ENCODE measurements at places on chromosomes 12 and 14.

- no peak for DNase-seq
Measured at GRCh38 chr12:61367281-61367785, 892.9 kb upstream of the USP15 start.

- no peak for DNase-seq
Measured at GRCh38 chr12:123532808-123533649, 490 bp downstream of the RILPL1 start.

- no peak for DNase-seq
Measured at GRCh38 chr12:70571705-70572268, 65.4 kb downstream of the PTPRB start.

GRCh38 chr14:69042787-69043444, 63.8 kb upstream of the ACTN1 start:
- DNase-seq: no peak

- peak; percentile 11 for DNase-seq
Measured at GRCh38 chr12:68641138-68641537, 30.4 kb downstream of the RAP1B start.

GRCh38 chr14:76051717-76052465, 66.3 kb downstream of the IFT43 start:
- DNase-seq: no peak

GRCh38 chr12:119631930-119632678, 35.8 kb upstream of the PRKAB1 start:
- DNase-seq: no peak

- no peak for DNase-seq
Measured at GRCh38 chr14:71911669-71912068, 20.6 kb upstream of the RGS6 start.

- DNase-seq: no peak
Measured at GRCh38 chr14:23209651-23210423, 26.4 kb upstream of the SLC7A8 start.

GRCh38 chr14:35470755-35471154, 63.2 kb upstream of the INSM2 start:
- no peak for DNase-seq

DNA sequence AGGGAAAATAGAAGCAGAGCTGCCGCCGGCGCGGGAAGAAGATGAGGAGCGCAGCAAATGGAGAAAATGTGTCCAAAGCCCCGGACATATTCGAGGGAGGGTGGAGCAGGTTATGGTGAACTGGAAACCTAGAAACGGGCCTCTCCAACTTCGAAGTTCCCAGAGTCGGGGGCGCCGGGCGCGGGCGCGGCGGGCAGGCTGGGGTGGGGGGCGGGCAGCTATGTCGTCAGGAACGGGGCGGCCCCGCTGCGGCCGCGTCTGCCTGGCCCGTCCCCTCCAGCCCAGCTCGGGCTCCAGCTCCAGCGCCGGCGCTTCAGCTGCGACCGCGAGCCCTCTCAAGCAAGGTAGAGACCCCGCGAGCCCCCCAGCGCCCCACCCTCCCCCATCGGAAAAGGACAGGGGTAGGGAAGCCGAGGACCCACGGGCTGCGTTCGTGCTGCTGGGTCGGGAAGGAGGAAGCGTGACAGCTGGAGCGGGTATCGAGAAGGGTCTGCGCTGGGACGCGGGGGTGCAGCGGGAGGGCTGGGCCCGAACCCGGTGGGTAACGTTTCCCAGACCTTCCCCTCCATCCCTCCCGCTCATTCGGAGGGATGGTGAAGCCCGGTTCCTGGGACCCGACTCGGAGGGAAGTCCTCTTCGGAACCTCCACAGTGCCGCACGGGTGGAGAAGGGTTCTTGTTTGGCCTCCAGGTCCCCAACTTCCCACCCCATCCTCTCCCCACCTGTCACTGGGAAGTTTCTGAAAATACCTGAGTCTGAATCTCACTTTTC, 1.0 kb downstream of the DGKA start:
- DNase-seq: no peak

DNA sequence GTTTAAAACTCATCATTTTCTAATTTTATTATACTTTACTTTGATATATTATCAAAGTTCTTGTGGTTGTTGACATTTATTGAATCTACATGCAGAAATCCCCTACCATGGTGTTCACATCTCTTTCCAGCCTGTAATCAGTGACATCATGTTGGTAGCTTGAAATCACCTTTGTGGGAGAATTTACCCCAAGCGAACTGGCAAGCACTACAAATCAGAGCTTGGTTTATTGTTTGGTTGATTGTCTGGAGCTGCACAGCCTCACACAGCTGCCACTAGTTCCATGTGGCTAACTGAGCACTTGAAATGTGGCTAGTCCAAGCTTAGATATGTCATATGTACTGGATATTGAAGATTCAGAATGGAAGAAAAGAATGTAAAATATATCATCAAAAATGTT, 15.4 kb upstream of the KRT5 start:
- DNase-seq: no peak

DNA sequence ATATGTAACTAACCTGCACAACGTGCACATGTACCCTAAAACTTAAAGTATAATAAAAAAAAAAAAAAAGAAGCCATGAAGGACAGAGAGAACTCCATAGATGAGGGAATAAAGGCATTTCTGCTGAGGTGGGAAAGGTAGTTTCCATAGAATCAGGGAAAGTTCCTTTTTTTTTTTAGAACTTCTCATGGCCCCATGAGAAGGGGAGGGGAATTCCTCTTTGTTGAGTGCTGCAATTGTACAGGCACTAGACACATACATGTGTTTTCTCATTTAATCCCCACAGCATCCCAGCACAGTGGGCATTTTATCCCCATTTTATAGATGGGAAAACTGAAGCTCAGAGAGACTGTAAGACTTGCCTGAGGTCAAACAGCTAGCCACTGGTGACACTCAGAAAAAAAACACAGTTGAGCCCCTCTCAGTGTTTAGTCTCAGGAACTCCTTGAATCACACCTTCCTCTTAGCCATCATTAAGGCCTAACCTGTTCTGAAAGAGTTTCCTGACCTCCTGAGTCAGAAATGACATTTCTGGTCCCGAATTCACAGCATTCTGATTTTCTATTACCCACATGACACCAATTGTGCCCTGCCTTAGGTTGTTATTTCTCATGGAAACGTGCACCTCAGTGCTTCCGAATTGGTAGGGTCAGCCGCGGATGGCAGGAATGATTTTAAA, 189.3 kb upstream of the G2E3 start:
- DNase-seq: no peak

DNA sequence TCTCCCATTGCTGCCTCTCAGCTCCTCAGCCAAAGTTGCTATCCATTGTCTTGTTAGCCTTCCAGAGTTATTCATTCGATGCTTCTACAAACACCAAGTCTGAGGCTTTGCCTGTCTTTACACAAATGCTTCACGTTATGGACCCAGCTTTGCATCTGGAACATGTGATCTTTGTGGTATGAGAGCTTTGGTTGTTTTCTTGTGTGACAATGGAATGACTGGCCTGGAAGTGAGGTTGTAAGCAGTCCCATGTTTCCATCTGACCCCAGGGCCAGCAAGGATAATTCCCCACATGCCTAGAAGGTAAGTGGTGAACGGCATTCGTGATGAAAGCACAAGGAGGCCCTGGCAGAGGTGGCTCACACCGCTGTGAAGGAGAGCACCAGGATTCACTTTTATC, 866.7 kb upstream of the TMEM132C start:
- no peak for DNase-seq

DNA sequence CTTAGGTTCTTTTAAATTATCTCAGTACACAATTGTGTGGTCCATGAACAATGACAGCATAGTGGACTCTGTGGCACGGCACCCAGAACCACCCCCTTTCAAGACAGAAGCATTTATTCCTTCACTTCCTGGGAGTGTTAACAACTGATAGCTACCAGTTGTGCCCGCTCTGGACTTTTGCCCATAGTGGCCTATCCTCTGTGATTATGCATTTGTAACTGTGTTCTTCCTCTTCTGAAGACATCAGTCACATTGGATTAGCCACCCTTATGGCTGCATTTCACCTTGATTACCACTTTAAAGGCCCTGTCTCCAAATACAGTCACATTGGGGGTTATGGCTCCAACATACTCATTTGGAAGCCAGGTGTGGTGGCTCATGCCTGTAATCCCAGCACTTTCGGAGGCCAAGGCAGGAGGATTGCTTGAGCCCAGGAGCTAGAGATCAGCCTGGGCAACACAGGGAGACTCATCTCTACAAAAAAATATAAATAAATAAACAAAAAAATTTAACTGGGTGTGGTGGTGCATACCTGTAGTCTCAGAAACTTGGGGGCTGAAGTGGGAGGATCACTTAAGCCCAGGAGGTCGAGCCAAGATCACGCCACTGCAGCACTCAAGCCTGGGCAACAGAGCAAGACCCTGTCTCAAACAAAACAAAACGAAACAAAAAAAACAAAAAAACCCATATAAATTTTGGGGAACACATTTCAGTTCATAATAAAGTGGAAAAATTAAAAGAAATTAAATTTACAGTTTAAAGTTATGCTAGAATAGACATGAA, 27.6 kb upstream of the PHC1 start:
- no peak for DNase-seq

- DNase-seq: no peak
Measured at GRCh38 chr14:42229976-42230375, 623.3 kb downstream of the LRFN5 start.

DNA sequence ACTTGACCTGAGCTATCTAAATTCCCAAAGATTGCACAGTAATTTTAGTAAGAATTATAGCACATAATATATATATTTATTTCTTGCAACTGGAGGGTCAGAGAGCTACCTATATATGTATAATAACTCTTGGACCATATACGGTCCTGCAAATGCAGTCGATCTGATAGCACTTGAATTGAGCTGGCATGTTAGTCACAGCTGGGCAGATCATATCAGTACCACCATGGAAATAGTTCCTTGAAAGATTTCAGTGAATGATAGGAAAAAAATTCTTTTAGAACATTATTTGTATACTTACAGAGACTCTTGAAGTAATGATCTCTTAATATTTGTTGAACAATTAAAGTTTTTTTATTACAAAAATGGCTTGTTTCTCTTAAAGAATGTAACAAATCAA, 94.5 kb upstream of the MON2 start:
- no peak for DNase-seq

All from effector memory CD4-positive, alpha-beta T cell (primary cell).